ENCODE measurements at places on chromosomes 2 and 18.
A peak's percentile ranks its signal among the peaks of the same experiment; 100 is the strongest.

DNA sequence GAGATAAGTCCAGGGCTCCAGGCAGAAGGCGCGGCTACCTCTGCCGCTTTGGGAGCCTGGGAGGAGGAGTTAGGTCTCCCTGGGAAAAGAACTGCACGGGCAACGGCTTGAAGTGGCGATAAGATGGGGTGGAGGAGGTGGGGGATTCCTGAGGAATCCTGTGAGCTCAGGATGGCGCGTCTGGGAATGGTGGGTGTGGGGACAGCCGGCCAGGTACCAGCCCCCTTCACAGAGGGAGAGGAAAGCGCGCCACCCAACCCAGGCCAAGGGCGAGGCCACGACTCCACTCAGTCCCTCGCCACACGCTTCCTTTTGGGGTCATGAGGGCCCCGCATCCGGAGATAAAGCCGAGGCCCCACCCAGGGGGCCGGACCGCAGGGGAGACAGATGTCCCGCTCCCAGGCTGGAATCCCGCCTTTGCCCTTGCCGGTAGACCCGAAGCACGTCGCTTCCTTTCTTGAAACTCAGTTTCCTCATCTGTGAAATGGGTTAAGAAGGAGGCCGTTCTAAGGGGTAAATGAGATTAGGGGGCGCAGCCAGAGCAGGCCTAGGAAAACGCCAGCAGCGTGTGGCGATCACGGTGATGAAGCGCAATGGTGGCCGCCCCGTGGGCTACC, 1.7 kb upstream of the CTDSP1 start:
- no peak for DNase-seq

GRCh38 chr2:60586081-60586480, 32.6 kb upstream of the BCL11A start:
- no peak for DNase-seq

- DNase-seq: no peak
Observed at GRCh38 chr2:74391209-74391579, 11.1 kb upstream of the DCTN1 start.

GRCh38 chr18:55265984-55266383, 306.7 kb upstream of the CCDC68 start:
- DNase-seq: peak; percentile 19

- DNase-seq: no peak
Observed at GRCh38 chr2:58047373-58047935, 848 bp downstream of the VRK2 start.

DNA sequence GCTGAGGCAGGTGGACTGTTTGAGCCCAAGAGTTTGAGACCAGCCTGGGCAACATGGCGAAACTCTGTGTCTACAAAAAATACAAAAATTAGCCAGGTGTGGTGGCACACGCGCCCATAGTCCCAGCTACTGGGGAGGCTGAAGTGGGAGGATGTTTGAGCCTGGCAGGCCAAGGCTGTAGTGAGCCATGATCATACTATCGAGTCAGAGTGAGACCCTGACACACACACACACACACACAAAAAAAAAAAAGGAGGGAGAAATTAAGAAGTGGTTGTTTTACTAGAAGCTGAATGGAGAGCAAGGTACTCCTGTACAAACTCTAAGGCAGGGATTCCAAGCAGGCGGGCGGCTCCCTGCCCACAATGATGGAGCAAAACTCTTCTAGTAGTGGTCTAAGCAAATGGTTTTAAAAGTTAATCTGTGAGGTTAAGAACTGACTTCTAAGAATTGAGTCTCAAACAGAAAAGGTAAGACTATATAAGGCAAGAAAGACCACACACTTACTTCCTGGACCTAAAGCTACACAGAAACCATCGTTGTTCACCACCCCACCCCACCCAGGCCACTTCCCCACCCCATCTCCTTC, 2.6 kb downstream of the ANKRD44 start:
- DNase-seq: no peak

GRCh38 chr2:236748801-236749200, 179.2 kb downstream of the ACKR3 start:
- DNase-seq: no peak

DNA sequence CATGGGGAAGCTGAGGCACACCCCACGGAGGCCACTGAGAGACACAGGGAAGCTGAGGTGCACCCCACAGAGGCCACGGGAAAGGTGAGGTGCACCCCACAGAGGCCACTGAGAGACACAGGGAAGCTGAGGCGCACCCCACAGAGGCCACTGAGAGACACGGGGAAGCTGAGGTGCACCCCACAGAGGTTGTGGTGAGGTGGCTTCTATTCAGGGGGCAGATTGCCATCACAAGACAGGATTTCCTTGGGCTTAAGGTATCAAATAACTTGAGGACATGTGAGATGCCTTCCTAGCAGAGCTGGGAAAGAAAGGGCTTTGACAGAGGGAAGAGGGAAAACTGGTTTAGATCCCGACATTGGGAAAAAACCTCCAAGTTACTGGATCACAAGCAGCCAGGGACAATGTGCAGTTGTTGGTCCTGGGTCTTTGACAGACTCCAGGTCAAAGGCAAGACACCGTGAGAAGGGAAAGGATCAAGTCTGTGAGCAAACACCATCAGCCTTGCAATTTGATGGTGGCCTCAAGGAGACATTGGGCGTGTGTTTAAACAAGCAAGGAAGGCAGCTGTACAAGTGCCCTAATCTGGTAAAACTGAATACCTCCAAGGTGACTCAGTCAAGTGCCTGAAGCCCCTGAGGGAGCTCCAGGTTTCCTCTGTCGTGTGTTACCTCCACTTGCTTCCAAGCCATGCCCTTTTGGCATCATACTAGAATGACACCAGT, 133.2 kb upstream of the EPAS1 start:
- no peak for DNase-seq

DNA sequence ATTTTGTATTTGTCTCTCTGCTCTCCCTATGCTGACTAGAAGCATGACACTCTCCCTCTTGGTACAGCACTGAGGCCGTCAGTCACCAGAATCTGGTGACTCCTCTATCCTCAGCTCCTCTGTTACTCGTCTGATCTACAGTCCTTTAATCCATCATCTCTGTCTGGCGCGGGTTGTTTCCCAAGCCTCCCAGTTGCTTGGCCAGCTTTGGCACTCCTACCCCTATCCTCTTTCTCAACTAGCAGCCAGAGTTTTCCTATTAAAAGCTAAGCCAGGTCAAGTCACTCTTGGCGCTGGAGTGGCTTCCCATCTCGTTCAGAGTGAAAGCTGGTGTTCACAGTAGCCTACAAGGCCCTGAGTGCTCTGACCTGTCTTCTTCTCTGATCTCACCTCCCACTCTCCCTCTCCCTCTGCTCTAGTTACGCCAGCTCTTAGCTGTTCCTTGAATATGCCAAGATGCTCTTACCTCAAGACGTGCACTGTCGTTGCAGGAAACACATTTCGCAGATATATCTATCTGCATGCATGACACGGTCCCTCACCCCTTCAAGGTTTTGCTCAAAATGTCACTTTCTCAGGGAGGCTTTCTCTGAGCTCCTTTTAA, 41.8 kb upstream of the PSME4 start:
- no peak for DNase-seq

DNA sequence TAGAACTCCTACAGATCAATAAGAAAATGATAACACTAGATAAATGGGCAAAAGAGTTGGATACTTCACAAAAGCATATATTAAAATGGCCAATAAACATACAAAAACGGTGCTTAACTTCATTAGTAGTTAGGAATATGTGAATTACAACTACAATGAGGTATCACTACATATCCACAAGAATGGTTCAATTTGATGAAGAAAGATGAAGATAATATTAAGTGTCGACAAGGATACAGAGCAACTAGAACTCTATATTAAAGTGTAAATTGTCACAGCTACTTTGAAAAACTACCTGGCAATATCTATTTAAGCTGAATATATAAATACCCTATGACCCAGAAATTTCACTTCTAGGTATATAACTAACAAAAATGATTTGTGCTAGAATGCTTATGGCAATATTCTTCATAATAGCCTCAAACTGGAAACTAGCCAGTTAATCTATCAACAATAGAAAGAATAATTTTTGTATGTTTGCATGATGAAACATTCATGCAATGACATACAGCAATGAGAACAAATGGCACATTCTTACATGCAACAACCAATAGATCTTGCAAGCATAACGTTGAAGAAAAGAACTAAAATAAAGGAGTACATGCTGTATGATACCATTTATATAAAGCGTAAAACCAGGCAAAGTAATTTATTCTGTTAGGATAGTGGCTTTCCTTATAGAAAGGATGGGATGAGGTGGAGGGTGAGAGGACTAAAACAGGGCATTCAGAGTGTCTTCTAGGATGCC, 290.2 kb upstream of the SESTD1 start:
- DNase-seq: no peak

Measured in CD14-positive monocyte (primary cell).